Left kidney (tissue), 8 donors: ENCODE measurements at places on chromosomes 3 and 15.

DNA sequence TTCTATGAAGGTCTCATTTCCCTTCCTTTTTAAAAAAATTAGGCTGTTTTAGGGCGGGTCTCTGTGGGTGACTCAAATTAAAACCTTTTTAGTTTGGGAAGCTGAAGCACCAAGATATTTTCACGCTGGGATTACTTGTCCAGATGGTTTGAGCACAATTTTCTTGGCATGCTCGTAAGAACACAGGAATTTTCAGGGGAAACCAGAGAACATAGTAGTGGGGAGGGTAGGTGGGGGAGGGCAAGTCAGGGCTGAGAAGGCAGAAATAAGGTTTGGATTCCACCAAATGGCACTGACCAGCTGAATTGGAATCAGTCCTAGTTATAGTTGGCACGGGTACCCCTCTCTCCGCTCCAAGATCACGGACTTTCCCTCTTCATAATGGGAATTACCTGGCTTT, 97.3 kb upstream of the LRIG1 start:
- DNase-seq, result no peak

- no peak for DNase-seq
These were observed 117.1 kb downstream of the RAB11A start for GRCh38 chr15:65986416-65986815.

DNA sequence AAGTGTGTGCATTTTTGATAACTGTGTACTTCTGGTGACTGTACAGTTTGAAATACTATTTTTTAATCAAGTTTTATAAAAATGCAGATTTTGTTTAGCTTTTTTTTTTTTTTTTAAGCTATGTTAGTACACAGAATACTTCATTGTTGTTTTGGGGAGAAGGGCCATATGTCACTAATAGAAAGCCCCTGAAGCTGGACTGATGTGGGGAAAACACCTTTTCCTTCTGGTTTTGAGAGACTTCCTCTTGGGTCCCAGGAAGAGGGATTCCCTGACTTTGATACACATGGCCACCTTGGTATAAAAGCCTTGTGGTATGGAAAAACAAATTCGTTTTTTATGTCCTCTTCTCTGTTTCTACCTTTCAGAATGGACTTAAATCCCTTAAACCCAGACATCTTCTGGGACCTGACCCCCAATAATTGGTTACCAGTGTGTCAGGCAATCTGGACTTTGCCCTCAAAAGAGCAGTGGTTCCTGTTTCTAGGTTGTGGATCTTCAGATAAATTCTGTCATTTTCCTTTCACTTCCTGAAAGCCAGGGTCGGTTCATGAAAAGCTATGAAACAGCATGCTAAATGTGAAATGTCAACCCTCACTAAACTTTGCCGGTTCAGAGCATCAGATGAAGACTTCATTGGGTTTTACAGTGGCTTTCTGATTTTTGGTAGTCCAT, 31.1 kb upstream of the BLOC1S6 start:
- DNase-seq, result no peak

DNA sequence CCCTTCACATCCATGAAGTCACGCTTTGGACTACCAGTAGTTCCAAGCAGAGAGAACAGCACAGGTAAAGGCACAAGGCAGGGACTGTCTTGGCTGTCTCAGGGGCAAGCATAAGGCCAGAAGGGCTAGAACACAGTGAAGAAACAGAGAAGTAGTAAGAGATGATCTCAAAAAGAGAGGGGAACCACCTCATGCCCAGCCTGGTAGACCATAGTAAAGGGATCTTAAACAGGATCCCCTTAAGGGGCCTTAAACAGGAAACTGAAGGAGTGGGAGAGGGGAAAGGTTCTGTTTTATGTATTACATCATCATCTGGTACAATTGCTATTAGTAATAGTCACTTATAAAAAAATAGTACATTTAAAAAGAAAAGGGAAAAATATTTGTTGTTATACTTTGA, 25.8 kb downstream of the P2RY1 start:
- no peak for DNase-seq

DNA sequence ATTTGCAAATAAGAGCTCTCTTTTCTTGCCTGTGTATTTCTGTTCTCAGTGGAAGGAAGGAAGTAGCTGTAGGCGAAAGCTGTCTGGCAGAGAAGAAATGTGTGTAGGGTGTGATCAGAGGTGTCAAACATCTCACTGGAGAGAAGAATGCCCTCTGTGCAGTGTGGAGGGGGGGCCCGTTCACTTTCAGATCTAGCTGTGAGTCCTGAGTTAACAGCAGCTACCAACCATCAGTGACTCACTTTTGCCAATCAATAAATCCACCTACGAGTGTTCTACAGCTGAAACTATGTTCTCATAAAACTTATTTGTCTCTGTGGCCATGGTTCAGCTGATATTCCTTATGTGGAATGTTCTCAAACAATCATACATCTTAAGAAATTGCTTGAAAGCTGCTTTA, 103.7 kb downstream of the FRMD4B start:
- DNase-seq, result no peak
